ENCODE measurements at places on chromosomes 7 and 10. TPM values are rescaled to one million over a fixed set of nuclear protein-coding genes. Genes with fewer than 3 reads are reported as not detected.

DNA sequence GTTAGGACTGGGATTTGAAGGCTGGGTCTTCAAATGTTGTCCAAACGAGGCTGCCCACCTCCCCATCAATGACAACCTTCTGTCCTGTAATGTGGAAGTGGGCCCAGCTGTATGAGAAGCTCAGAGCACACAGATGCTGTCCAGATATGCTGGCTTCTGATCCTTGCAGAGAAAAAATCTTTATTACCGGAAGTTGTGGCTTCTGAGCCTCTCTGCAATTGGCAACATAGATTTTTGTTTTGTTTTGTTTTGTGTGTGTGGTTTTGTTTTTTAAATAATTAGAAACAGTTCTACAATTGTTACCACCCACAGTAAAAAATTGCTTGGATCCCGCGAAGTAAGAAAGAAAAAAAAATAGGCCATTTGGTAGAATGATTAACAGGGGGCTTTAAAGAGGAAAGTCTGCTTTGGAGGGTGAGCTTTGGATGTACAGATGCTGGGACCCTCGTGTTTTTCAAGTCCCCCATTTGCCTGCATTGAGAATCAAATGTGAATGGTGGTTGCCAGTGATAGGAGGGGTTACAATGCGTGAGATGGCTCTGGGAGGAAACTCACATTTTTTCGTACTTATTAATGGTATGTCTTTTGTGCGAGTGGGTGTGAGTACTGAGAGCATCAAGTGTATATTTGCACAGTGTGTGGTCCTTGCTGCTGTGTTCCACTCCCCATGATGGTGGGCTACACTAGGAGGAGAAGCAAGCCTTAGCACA, 153.2 kb downstream of the TCF7L2 start:
- DNase-seq = peak; percentile 55

GRCh38 chr10:15789793-15790525, 70.2 kb upstream of the ITGA8 start:
- peak; percentile 61 for DNase-seq

Gene ZFAND2A
- 50.7 TPM for total RNA-seq

Gene ADCK2
- total RNA-seq = 14.2 TPM

GRCh38 chr10:3045471-3046209, 21.7 kb upstream of the PFKP start:
- peak; percentile 88 for DNase-seq

- no peak for DNase-seq
Measured at GRCh38 chr7:139896831-139897230, 67.8 kb downstream of the TBXAS1 start.

- DNase-seq = no peak
Measured at GRCh38 chr7:3083350-3083749, 39.7 kb upstream of the CARD11 start.

DNA sequence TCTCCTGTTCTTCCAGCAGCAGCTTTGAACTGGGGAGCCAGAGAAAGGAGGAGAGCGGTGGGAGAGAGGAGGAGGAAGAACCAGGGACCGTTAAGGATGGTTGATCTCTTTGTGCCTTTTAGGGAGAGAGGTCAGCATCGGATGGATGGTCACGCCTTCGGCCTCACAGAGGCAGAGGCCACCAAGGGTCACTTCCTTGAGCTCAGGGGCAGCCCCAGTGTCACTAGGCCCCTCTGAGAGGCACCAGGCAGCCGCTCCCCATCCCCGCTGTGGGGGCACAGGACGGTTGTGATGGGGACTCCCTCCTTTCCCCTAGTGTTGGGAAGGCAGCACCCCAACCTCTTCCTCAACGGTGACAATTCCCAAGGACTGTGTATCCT, 121.4 kb downstream of the DNAJB6 start:
- no peak for DNase-seq
